ENCODE measurements at places on chromosomes 2 and 18. TPM values are rescaled to one million over a fixed set of nuclear protein-coding genes. Genes with fewer than 3 reads are reported as not detected.
A peak's percentile ranks its signal among the peaks of the same experiment; 100 is the strongest.

DNA sequence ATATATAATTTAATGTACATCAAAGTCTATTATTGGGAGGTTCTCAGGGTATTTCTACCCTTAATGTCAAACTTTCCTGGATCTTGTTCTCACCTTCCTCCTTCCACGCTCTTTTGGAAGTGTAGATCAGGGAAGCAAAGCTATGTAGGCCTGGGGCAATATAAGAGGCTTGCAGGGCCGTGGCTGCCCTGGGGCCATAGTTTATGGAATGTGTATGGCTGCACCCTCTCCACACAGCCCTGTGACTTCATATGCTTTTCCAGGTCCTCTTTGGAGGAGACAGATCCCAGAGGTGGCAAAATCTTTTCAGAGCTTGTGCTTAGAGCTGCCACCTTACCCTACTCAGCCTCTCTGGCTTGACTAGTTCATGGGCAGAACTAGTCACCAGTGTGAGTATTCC, 82.9 kb downstream of the PLB1 start:
- no peak overlapping the region for H3K27ac ChIP-seq
- no peaks in the 10 kb centered on the region for H3K27me3 ChIP-seq
- no peak overlapping the region for H3K4me3 ChIP-seq
- no peak for DNase-seq

- peaks cover 70% of the 10 kb centered on the region for H3K36me3 ChIP-seq
- no peaks in the 10 kb centered on the region for H3K4me1 ChIP-seq
- H3K27me3 ChIP-seq: no peaks in the 10 kb centered on the region
- no peak overlapping the region for H3K27ac ChIP-seq
Observed at GRCh38 chr2:96345868-96346462, 10.4 kb downstream of the NCAPH start.

DNA sequence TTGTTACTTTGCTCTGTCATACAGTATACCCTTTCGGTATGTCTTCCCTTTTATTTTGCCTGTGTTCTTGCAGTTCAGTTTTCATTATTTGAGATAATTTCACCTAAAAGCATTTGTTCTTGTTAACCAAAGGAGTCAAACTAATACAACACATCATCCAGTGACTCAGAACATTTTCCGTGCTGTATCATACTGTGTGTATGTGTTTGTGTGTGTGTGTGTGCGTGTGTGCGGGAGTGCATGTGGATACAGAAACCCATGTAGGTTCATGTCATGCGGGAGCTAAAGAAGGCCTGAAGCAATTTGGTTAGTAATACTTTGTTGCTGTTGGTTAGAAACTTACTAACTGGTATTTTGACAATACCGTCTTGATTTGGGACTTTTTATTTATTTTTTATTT, 60.0 kb downstream of the CEP192 start:
- H3K36me3 ChIP-seq: peaks cover 92% of the 10 kb centered on the region
- no peak overlapping the region for H3K4me3 ChIP-seq
- H3K27ac ChIP-seq: no peak overlapping the region
- no peaks in the 10 kb centered on the region for H3K4me1 ChIP-seq
- no peak for DNase-seq

GRCh38 chr2:119772767-119773166, 13.0 kb downstream of the PTPN4 start:
- no peaks in the 10 kb centered on the region for H3K27me3 ChIP-seq
- H3K27ac ChIP-seq: no peak overlapping the region
- no peak for DNase-seq
- H3K36me3 ChIP-seq: no peaks in the 10 kb centered on the region
- H3K4me1 ChIP-seq: peaks cover 5% of the 10 kb centered on the region

DNA sequence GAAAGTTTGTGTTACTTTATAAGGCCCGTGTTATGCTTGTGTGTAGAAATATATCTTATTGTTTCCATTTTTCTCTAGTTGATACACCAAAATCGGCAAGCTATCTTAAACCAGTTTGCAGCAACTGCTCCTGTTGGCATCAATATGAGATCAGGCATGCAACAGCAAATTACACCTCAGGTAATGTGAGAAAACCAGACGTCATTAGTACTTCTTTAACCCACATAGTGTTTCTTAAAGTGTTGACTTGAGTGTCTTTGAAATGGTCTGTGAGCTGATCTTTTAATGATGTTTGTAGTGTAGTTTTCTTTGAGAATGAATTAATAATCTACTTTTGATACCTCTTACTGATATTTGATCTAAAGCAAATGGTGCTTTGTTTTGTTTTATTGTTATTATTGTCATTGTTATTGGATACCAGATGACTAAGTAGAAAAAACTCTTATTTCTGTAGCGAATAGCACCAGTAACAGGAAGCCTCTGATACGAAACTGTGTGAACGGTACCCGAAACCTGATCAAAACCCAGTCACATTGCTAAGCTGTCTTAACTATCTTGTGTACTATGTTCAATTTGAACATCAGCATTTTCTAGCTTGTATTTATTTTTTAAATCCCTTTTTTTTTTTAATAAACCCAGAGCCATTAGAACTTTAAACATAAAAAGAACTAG, 53.7 kb downstream of the PTRHD1 start:
- no peak overlapping the region for H3K4me3 ChIP-seq
- H3K27me3 ChIP-seq: no peaks in the 10 kb centered on the region
- DNase-seq: no peak
- no peaks in the 10 kb centered on the region for H3K4me1 ChIP-seq
- no peaks in the 10 kb centered on the region for H3K36me3 ChIP-seq

DNA sequence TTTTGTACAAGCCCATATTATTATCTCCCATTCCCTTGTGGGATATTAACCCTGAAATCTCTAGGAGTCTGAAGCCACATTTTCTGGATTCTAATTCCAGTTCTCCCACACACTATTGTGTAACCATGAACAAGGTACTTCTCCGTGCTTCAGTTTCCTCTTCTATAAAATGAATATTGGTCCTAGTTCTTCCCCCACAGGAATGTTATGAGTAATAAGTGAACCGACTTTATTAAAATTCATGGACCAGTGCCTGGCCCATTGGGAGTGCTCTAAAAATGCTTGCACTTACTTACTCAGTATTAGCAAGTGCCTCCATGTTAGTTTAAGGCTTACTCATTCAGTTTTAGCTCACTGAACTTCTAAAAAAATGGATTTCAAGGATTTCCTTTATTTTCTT, 1.4 kb upstream of the ACMSD start:
- DNase-seq: no peak
- no peaks in the 10 kb centered on the region for H3K36me3 ChIP-seq
- H3K4me1 ChIP-seq: no peaks in the 10 kb centered on the region
- no peak overlapping the region for H3K27ac ChIP-seq
- H3K4me3 ChIP-seq: no peak overlapping the region
- no peaks in the 10 kb centered on the region for H3K27me3 ChIP-seq

Gene ASB18
- not detected for total RNA-seq

DNA sequence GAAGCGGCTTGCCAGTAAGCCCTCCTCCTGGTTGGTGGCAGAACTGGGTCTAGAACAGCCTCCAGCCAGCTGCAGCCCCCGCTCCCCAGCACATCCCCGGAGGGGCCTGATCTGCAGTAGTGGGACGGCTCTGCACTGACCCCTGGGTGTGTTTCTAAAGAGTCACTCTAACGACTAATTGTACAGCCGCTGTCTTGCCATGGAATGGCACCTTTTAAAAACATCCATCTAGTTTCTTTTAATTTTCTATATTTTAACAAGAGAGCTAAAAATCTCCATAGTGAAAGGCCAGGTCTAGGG, 82.0 kb downstream of the MTCL1 start:
- H3K27me3 ChIP-seq: peaks cover 44% of the 10 kb centered on the region
- H3K36me3 ChIP-seq: no peaks in the 10 kb centered on the region
- H3K4me1 ChIP-seq: peaks cover 6% of the 10 kb centered on the region
- DNase-seq: peak; percentile 47

GRCh38 chr2:144560251-144560650, 40.3 kb upstream of the ZEB2 start:
- H3K27me3 ChIP-seq: no peaks in the 10 kb centered on the region
- no peak for DNase-seq
- H3K4me1 ChIP-seq: no peaks in the 10 kb centered on the region
- H3K27ac ChIP-seq: no peak overlapping the region
- H3K4me3 ChIP-seq: no peak overlapping the region

GRCh38 chr2:46850742-46851141, 64.9 kb downstream of the MCFD2 start:
- no peak for DNase-seq
- H3K36me3 ChIP-seq: no peaks in the 10 kb centered on the region
- no peak overlapping the region for H3K27ac ChIP-seq

DNA sequence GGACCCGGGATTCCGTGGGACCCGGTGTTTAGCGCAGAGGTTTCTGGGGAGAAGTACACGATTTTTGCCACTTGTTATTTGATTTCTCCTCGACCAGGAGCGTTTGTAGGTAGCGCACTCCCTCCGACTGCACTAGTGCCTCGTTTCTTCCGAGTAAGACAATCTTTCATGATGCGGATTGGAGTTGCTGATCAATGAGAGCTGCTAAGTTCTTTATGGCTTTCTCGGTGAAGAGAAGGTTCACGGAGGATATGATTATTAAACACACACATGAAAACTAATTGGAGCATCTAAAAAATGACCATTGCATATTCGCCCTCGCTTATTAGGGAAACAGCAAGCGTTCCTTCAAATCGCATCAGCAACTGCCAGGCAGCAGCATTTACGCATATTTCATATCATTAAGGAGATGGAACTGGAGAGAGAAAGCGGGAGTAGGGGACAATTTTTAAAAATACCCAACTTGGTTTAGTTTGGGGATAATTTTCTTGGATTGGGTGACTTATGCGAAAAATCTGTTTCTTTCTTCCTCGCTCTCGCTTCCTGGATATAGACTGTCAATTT, 616 bp downstream of the EML6 start:
- H3K4me3 ChIP-seq: peak overlapping the region; percentile 94
- H3K27ac ChIP-seq: no peak overlapping the region
- no peaks in the 10 kb centered on the region for H3K4me1 ChIP-seq

DNA sequence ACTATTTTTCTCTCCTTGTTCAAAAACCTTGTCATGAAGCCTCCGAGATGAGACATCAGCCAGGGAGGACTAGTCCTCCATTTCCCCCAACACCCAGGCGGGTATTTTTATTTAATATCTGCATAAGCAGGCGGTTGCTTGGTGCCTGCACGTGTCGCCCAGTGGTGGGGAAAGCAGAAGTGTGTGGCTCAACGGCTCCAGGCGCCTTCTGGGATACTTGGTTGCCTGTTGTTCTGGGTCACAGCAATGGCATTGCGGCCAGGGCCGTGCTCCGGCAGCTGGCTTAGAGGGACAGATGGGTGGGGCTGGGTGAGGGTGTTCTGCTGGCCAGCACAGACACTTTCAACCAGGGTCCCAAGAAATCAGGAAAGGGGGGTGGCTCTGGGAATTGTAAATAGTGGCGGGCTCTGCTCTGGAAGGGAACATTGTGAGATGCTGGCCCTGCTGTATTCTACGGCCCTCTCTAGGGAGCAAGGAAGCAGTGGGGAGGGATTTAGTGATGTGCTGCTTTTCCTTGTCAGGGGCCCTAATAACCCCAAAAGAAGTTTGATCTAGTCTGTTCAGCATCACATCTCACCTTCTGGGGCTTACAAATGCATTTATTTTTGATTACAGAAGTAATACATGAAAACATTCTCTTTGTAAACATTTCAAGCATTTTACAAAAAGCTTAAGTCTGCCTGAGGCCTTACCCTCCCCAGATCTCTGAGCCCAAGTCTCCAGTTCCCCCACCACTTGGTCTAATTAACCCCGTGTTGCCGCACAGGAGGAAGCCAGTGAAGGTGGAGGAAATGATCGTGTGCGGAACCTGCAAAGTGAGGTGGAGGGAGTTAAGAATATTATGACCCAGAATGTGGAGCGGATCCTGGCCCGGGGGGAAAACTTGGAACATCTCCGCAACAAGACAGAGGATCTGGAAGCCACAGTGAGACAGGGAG, 1.1 kb downstream of the VAMP8 start:
- peak; percentile 73 for DNase-seq
- H3K27ac ChIP-seq: peak overlapping the region; percentile 92
- peaks cover 16% of the 10 kb centered on the region for H3K4me1 ChIP-seq
- peaks cover 33% of the 10 kb centered on the region for H3K36me3 ChIP-seq
- H3K4me3 ChIP-seq: peak overlapping the region; percentile 87

GRCh38 chr2:191176801-191177438, 26.1 kb upstream of the STAT4 start:
- H3K36me3 ChIP-seq: no peaks in the 10 kb centered on the region
- H3K4me3 ChIP-seq: no peak overlapping the region
- no peak for DNase-seq

DNA sequence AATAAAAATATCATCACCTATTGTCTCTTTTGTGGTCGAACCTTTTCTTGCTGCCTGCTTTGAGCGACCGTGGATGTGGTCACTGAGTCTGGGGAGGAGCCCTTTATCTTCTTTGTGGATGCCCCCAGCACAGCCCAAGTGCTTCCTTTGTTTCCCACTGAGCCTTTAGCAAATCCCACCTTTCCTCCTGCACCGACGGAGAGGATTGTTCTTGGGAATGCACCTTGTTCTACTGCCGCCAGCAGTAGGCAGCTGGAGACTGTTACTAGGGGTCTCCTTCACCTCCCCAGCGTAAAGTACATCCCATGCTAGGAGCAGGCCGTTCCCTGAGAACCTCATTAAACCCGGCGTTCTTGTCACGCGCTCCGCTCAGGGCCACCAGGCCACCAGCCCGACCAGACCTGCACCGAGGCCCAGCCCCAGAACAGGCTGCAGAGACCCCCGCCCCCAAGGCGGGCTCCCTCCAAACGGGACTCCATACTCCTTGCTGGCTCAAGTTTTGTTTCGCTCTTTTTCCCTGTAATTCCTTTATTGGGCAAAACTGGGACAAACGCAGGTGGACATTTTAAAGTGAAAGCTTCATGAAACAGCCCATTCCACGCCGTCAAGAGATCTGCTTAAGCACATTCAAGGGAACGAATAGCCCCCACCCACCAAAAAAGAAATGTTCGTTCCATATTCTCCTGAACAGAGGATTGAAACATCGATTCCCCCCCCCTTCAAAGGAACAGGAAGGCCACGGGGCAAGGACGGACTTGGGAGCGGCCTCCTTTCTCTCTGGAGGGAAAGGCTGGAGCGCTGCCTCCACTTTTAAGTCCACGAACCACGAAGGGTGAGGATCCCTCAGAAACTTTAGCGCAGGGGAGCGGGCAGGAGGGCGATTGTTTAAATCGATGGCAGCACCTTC, 1.1 kb upstream of the MAT2A start:
- H3K4me3 ChIP-seq: peak overlapping the region; percentile 99
- H3K36me3 ChIP-seq: peaks cover 25% of the 10 kb centered on the region
- peaks cover 22% of the 10 kb centered on the region for H3K4me1 ChIP-seq
- peak overlapping the region; percentile 100 for H3K27ac ChIP-seq
- H3K27me3 ChIP-seq: no peaks in the 10 kb centered on the region
- DNase-seq: peak; percentile 88

Data from endodermal cell (in vitro differentiated cells).